GM23338 (cell line): ENCODE measurements at places on chromosomes 3 and 15. TPM values are rescaled to one million over a fixed set of nuclear protein-coding genes. Genes with fewer than 3 reads are reported as not detected.

The RTP1 gene
- 4.4 and 5.9 TPM in 2 replicates for total RNA-seq

The CA12 gene
- total RNA-seq, result 2.9 and 5.2 TPM in 2 replicates

DNA sequence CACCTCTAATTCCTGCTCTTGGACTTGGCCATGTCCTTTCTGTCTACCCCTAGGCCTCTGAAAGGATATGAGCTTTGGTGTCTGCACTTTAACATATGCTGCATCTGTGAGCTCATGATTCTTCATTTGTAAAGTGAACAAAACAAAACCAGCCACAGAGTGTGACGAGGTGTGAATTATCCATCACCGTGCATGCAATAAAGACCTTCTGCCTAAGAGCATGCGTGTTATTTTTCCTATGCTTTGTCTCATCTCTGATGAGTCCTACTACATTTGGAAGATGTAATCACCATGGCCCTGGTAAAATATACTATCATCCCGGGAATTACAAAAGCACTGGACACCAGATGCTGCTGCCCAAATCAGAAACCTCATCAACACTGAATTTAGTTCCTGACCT is 103.5 kb upstream of the KCNAB1 start:
- no peak for DNase-seq

GRCh38 chr3:128436214-128436613 is 30.5 kb downstream of the DNAJB8 start:
- no peak for DNase-seq

GRCh38 chr3:195802795-195803194 is 8.9 kb downstream of the MUC4 start:
- no peak for DNase-seq

GRCh38 chr3:55482496-55483195 is 4.5 kb downstream of the WNT5A start:
- peak; percentile 85 for DNase-seq

DNA sequence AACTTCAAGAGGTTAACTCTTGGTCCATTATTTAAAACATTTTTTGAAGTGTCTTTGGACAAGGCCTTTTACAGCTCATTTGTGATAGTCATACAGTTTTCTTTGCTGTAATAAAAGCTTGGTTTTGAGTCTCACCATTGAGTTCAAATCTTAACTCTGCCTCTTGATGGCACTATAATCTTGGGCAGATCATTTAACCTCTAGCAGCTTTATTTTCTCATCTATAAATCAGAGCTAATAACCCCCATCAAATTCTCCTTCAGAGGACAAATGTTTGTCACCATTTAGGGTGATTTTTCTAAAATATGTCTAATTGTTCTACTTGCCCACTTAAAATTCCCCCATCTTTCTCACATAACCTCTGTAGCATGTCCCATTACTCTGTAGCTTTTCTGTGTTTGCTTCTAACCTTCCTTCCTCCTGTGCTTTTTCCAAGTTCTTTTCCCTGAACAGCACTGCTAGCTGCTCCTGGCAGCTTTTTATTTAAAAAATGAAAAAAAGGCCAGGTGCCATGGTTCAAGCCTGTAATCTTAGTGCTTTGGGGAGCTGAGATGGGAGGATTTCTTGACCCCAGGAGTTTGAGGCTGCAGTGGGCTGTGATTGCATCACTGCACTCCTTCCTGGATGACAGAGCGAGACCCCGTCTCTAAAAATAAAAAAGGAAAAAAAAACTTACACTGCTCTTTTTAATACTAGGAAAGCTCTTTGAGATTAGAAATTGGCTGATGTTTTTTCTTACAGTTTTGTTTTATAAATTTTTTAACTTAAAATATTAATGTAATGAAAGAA is 28.5 kb downstream of the UBE2E1 start:
- DNase-seq, result peak; percentile 33

- DNase-seq, result no peak
These were observed 20.9 kb upstream of the LARS2 start for GRCh38 chr3:45367453-45367871.

DNA sequence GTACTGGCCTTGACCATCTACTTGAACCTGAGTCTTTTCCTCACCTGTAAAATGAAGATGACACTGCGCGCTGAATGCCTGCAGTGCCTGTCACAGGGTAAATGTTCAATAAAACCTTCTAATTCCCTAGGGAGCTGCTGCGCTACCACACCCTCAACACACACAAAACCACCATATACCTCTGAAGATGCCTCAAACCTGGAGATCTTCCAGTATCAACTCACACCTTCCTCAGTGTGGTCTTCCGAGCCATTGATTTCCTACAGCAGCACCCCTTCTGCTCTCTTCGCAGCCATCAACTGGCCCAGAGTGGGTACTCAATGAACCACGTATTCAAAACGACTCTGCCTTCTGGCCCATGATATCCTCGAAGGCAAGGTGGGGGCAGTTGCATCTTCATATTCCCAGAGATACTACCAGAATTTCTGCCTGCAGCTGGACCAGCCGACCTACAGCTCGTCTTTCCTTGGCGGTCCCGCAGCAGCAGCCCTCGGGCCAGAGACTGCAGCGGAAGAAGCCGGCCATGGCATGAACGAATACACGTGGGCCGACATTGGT is 695 bp downstream of the RPL32 start:
- no peak for DNase-seq

- DNase-seq, result peak; percentile 36
These were observed 11.5 kb downstream of the SLC51A start for GRCh38 chr3:196227629-196228493.

DNA sequence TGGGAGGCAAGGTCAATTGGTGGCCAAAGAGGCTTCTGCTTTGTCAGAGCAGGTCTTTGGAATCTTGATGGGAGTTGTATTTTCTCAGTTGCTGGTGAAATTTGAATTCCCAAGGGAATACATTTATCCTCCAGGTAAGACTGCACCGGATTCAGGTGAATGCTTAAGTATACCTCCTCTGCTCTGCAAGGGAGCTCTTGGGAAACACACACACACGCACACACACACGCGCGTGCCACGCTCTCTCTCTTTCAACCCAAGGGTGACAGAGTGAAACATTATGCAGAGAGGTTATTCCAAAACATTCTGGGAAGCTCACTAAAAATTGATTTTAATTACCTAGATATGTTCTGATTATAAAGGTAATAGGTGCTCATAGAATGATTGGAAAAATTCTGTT is 33.7 kb downstream of the ST6GAL1 start:
- DNase-seq, result no peak

- no peak for DNase-seq
These were observed 85.3 kb upstream of the FXR1 start for GRCh38 chr3:180827171-180827570.
